ENCODE measurements at places on chromosomes 16 and 17. TPM values are rescaled to one million over a fixed set of nuclear protein-coding genes. Genes with fewer than 3 reads are reported as not detected.

DNA sequence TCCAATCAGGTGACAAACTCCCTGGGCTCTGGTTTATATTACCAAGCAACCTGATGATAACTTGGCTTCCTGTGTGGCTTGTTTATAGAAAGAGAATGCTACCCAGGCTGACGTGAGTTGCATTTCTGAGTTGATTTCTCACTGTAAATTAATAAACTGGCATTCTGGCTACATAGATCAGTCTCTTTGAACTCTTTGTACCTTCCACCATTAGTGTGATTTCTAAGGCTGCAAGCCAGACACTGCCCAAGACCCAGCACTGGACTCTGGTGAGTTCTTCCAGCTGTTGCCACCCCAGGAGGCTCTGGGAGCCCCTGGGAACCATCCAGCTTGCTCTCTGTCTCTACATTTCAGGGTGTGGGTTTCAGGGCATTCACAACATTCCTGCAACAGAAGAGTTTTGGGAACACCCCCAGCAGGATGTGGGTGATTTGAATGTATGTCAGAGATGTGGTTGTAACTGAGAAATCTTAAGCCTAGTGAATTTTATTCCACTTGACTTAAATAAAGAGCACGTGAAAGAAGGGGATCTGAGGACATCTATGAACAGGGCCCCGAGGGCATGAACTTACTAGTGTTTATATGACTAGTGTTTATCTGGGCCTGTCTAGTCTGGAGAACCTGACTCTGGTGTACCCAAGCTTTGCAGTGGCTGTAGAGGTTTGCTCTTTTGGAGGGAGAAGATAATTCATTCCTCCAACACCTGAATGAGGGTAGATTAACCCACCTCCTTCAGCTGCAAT is 30.3 kb upstream of the LRRC37A start:
- peak; percentile 85 for DNase-seq
- peaks cover 6% of the 10 kb centered on the region for H3K27me3 ChIP-seq
- H3K4me3 ChIP-seq = no peak overlapping the region

GRCh38 chr16:924806-925205 is 46.0 kb downstream of the LMF1 start:
- H3K4me3 ChIP-seq = no peak overlapping the region
- H3K27me3 ChIP-seq = no peaks in the 10 kb centered on the region
- peaks cover 8% of the 10 kb centered on the region for H3K4me1 ChIP-seq

GRCh38 chr16:2963723-2964474 is at the start of gene KREMEN2:
TSS of gene KREMEN2 (plus strand) at chr16:2964275. CDS start at chr16:2964521, 246 bp downstream.
- peaks cover 6% of the 10 kb centered on the region for H3K36me3 ChIP-seq
- no peaks in the 10 kb centered on the region for H3K27me3 ChIP-seq
- peak within 1 kb of the TSS; percentile 64 for H3K4me3 ChIP-seq
- DNase-seq = peak; percentile 93
- H3K4me1 ChIP-seq = peaks cover 17% of the 10 kb centered on the region

DNA sequence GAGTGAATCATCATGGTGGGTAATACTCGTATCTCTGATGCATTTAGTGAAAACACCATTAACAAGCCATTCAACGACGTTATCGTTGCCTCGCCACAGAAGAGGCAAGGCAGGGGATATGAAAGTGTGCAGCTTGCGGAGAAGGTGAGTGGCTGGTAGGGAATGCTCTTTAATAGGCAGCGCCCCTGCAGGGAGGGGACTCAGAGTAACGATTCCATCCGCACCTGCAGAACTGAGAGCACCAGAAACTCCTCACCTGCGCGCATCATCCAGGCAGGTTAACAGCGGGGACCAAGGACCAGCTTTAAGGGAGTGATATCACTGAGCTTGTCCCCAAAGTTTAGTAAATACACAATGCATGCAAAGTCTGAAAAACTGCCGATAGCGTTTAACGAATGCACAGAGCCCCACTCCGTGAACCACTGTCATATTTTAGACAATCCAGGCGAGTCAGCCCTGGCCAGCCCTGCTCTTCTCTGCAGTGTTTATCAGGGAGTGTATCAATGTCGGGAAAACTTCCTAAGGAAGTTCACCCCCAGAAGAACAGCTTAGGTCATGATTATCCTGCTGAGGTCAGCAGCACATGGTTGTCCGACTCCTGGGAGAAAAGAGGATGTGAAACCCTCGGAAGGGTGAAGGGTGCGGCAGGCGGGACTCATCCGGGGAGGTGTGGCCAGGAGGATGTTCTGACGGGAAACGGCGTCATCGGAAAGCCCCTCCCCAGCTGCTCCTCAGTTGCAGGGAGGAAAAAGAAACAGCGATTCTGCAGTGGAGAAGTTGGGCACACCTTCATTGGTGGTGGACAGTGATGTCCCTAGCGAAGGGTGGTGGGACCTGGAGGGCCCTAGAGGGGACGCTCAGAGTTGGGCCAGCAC is 68.5 kb upstream of the DNAH17 start:
- no peak overlapping the region for H3K27ac ChIP-seq
- H3K36me3 ChIP-seq = no peaks in the 10 kb centered on the region
- H3K27me3 ChIP-seq = no peaks in the 10 kb centered on the region

DNA sequence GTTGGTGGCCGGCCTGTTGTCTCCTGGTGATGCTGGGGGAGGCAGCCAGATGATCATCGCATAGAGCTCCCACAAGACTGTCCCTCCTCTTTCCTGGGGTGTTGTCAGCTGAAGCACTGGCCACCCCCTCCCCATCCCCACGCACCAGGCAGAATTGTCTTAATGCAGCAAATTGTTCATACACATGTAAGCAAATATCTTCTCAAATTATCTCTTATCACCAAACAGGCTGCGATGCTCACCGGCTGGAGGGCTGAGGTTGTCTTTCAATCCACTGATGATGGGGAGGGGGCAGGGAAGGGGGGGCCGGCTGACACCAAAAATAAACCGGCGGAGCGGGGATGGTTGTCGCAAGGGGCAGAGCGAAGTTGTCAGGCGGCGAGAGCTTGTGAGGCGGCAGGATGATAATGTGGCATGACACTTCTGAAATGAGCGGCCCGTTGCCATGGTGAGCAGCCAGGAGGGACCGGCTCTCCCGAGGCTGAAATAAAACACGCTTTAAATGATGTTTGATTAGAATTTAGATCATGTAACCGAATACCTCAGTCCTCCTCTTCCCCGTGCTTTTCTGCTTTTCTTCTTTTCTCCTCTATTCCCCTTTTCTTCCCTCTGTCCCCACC is 59.8 kb downstream of the MRM1 start:
- no peak overlapping the region for H3K4me3 ChIP-seq
- H3K27me3 ChIP-seq = peaks cover 4% of the 10 kb centered on the region
- H3K4me1 ChIP-seq = no peaks in the 10 kb centered on the region
- H3K27ac ChIP-seq = no peak overlapping the region
- H3K36me3 ChIP-seq = no peaks in the 10 kb centered on the region

- DNase-seq = no peak
- H3K36me3 ChIP-seq = no peaks in the 10 kb centered on the region
- no peaks in the 10 kb centered on the region for H3K4me1 ChIP-seq
- H3K27me3 ChIP-seq = peaks cover 10% of the 10 kb centered on the region
- no peak overlapping the region for H3K4me3 ChIP-seq
These were observed 112.6 kb downstream of the USP22 start for GRCh38 chr17:20930081-20930760.

DNA sequence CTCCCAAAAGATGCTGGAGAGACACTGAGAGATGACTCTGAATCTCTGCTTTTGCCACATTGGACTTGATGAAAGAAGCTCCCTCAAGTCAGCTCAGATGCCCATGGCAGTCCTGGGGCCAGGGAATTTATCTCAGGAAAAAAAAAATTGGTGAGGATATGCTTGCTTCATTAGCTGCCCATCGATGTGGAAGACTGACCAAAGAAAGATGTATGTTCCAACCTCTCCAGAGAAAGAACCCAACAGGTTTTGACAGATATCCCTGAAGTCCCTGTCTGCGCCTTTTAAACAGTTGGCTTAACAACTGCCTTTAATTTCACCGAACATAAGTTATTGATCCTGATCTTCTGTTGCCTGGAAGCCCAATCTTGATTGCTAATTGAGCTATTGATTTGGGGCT is 137.4 kb downstream of the TMEM114 start:
- H3K4me1 ChIP-seq = no peaks in the 10 kb centered on the region
- H3K4me3 ChIP-seq = no peak overlapping the region
- DNase-seq = no peak
- H3K27ac ChIP-seq = no peak overlapping the region

- peak overlapping the region; percentile 73 for H3K4me3 ChIP-seq
- peaks cover 42% of the 10 kb centered on the region for H3K36me3 ChIP-seq
- no peak for DNase-seq
These were observed 600 bp upstream of the BLTP2 start for GRCh38 chr17:28645576-28645939.

DNA sequence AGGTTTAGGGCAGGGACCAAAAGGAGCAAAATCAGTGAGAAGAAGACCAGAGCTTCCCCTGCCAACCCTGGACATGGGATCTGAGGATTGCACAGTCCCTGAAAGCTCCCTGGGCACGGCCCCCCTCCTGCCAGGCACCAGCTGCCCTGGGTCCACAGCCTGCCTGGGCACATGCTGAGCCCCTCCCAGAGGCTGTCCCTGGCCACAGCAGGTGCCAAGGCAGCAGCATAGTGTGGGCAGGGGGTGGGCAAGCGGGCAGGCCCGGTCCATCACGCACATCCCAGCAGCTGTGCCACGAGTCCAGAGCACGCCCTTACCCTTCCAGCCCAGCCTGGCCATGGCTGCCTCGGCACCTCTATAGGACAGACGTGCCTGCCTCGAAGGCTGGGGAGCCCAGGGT is 12.7 kb downstream of the SCN4A start:
- H3K36me3 ChIP-seq = peaks cover 3% of the 10 kb centered on the region
- H3K27ac ChIP-seq = no peak overlapping the region
- no peaks in the 10 kb centered on the region for H3K4me1 ChIP-seq
- no peak overlapping the region for H3K4me3 ChIP-seq
- no peak for DNase-seq

DNA sequence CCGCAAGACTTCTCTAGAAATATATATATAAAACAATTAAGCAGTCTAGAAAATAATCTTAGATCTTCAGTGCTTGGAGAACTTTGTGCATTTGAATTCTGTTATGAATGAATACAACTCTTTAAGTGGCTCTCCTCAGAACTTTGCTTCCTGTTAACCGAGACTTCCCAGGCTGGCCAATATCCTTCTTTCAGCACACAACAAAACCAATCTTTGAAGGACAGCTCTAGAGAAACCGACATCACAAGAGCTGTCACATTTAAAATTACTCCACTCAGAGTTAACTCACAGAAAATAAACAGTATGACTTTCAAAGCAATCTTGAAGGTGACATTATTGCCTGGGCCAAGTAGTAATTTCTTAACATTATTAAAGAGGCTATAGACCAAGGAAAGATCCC is 49.7 kb upstream of the ITGA2B start:
- H3K4me3 ChIP-seq = no peak overlapping the region
- peaks cover 16% of the 10 kb centered on the region for H3K36me3 ChIP-seq
- H3K27me3 ChIP-seq = no peaks in the 10 kb centered on the region

GRCh38 chr17:82107341-82107860 is 9.4 kb upstream of the FASN start:
- H3K36me3 ChIP-seq = no peaks in the 10 kb centered on the region
- H3K27me3 ChIP-seq = no peaks in the 10 kb centered on the region
- peak; percentile 71 for DNase-seq
- H3K4me1 ChIP-seq = peaks cover 40% of the 10 kb centered on the region
- H3K4me3 ChIP-seq = no peak overlapping the region

DNA sequence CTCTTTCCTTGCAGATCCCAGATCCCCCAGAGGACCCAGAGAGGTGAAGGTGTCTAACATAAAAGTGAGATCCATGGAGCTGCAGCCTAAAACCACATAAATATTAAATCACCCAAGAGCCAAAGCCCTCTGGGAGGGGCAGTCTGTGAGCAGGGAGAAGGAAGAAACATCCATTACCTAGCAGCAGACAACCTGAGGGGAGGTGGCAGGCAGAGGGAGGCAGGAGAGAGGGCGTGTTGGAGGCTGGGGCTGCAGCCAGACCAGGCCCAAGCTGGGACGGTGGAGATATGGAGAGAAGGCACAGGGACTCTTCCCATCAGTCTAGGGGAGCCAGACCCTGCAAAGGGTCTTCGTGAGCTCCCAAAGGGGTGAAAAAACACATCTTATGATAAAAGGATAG is 101.1 kb downstream of the SHISA6 start:
- DNase-seq = no peak
- H3K27ac ChIP-seq = no peak overlapping the region
- no peak overlapping the region for H3K4me3 ChIP-seq

DNA sequence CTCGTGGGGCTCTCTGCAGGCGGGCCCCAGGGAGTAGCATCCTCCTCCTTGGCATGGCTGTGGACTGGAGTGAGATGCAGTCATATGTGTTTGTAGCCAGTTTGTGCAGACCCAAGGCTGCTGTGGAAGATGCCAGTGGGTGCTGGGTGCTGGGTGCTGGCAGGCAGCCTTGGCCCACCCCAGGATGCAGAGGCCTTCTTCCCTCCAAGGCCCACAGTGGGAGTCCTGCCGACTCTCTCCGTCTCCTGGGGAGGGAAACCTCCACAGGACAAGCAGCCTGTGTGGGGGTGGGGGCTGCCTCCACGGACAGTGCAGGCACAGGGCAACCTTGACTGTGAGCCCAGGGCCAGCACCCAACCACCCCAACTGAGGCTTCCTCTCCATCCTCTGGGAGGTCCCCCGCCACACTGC is 13.8 kb upstream of the TMEM92 start:
- peaks cover 24% of the 10 kb centered on the region for H3K27me3 ChIP-seq
- H3K36me3 ChIP-seq = no peaks in the 10 kb centered on the region
- no peaks in the 10 kb centered on the region for H3K4me1 ChIP-seq
- no peak for DNase-seq
- no peak overlapping the region for H3K4me3 ChIP-seq

DNA sequence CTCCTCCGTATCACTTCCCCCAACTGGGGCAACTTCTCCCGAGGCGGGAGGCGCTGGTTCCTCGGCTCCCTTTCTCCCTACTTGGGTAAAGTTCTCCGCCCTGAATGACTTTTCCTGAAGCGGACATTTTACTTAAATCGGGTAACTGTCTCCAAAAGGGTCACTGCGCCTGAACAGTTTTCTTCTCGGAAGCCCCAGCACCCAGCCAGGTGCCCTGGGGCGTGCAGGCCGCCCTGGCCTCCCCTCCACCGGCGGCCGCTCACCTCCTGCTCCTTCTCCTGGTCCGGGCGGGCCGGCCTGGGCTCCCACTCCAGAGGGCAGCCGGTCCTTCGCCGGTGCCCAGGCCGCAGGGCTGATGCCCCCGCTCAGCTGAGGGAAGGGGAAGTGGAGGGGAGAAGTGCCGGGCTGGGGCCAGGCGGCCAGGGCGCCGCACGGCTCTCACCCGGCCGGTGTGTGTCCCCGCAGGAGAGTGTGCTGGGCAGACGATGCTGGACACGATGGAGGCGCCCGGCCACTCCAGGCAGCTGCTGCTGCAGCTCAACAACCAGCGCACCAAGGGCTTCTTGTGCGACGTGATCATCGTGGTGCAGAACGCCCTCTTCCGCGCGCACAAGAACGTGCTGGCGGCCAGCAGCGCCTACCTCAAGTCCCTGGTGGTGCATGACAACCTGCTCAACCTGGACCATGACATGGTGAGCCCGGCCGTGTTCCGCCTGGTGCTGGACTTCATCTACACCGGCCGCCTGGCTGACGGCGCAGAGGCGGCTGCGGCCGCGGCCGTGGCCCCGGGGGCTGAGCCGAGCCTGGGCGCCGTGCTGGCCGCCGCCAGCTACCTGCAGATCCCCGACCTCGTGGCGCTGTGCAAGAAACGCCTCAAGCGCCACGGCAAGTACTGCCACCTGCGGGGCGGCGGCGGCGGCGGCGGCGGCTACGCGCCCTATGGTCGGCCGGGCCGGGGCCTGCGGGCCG is 1.6 kb downstream of the HIC1 start:
- H3K4me3 ChIP-seq = no peak overlapping the region
- H3K27me3 ChIP-seq = no peaks in the 10 kb centered on the region
- no peaks in the 10 kb centered on the region for H3K4me1 ChIP-seq
- H3K27ac ChIP-seq = no peak overlapping the region
- H3K36me3 ChIP-seq = no peaks in the 10 kb centered on the region
- no peak for DNase-seq

SHISA6 gene
- not detected for total RNA-seq

PAM16 gene
- 21.8 TPM for total RNA-seq

DYNLRB2 gene
- not detected for total RNA-seq

C16orf54 gene
- not detected for total RNA-seq

CHST5 gene
- total RNA-seq = not detected

APOH gene
- total RNA-seq = not detected

All from SJCRH30 (cell line).